GM04503 (cell line): ENCODE measurements at places on chromosomes 1 and 21.

GRCh38 chr1:236535662-236536161 lies 11.9 kb downstream of the LGALS8 start:
- DNase-seq: no peak

DNA sequence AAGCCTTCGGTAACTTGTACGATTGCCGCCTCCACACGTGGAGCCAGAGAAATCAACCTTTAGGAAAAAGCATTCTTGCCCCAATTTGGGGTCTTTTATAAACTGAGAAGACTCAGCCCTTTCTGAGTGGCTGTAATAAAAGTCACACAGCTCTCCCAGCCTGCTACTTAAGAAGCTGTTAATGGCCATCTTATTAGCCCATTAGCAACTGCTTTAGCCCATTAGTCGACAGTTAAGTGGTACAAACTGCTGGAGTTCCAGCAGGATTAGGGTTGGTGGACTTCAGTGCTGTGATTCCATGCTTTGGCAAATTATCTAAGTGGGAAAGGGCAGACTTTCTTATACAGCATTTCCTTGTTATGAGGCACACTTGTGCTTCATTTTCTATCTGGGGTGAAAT lies 461.3 kb downstream of the RPS6KC1 start:
- no peak for DNase-seq

DNA sequence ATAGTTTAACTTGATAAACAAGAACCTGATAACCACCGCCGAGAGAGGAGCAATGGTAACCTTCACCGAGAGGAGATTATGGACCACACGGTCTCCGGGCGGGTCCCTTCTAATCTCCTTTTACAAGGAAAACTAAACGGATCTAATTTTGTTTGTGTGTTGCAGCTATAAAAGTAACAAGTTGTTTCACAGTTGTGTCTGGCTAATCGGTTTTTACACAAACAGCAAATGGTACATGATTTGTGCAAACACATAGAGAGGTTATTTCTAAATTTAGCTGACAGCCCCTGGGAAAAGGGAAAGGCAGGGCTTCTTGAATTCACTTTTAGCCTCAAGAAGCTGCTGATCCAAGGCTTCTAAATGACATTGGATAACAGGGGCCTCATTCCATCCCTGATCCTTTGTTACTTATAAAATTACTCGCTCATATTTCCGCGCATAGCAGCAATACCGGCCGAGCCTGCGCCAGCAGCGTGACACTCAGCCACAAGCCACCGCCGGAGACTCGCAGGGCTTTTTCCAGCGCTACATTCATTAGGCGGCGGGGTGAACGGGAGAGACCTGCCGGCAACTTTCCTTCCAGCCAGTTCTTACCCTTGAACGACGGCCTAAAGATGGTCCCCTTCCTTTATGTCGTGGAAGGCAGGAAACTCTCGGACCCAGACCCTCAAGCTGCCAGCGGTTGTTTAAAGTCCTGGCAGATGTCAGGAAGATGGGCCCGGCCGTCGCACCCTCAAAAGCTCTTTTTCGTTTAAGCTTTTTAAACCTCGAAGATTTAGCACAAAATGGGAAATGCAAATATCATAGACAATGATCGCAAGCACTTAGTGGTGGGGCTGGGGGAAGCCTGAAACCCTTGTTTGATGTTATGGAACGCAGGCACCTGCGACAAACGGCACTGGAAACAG lies 4.4 kb downstream of the FOXD3 start:
- no peak for DNase-seq

DNA sequence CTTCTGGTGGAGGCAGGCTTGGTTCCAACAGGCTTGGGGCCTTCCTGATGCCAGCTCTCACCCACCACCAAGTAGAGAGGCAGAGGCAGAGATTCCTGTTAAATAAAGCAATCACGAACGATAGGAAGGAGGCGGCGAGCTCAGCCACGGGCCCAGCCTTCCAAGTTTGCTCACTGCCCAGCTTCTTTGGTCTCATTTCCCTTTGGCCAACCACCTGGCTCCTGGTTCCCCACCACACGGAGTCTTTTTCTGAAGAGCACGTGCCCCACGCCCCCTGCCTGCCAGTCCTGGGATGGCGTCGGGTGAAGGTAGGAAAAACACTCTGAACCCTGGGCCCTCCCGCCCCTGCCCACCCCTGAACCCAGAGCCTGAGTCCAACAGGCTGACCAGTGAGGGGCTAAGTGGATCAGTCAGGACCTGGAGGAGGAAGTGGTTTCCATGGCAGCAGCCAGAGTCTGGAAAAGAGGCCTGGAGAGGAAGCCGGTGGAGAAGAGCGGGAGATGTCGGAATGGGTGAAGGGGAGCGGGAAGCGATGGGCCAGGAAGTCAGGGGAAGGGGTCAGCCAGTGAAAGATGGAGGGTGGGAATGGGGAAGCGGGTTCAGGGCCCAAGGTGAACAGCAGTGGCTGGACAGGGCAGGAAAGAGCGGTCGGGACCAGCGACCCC lies 158.2 kb upstream of the KLHDC7A start:
- no peak for DNase-seq

DNA sequence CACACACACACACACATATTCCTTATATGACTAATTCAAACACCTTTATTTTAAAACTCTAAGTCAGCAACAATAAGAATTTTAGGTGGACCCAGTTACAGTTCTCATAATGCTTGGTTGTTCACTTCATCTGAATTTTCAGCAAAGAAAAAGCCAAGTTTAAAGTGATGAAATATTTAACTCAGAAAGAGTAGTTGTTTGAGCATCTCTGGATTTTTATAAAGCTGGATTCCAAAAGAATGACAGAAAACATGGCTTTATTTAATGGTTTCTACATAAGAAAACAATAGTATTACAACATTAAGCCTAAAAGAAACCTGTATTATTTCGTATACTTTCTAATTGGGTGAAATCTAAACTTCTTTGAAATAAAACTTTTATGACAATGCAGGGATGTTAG lies 54.2 kb upstream of the ADAMTS5 start:
- DNase-seq: no peak

- DNase-seq: no peak
Observed at GRCh38 chr1:234967121-234967520, 161.5 kb downstream of the TOMM20 start.

GRCh38 chr1:99173282-99173681 lies 91.0 kb upstream of the PLPPR4 start:
- DNase-seq: no peak

GRCh38 chr1:94109478-94109877 lies 11.5 kb downstream of the ABCA4 start:
- no peak for DNase-seq

DNA sequence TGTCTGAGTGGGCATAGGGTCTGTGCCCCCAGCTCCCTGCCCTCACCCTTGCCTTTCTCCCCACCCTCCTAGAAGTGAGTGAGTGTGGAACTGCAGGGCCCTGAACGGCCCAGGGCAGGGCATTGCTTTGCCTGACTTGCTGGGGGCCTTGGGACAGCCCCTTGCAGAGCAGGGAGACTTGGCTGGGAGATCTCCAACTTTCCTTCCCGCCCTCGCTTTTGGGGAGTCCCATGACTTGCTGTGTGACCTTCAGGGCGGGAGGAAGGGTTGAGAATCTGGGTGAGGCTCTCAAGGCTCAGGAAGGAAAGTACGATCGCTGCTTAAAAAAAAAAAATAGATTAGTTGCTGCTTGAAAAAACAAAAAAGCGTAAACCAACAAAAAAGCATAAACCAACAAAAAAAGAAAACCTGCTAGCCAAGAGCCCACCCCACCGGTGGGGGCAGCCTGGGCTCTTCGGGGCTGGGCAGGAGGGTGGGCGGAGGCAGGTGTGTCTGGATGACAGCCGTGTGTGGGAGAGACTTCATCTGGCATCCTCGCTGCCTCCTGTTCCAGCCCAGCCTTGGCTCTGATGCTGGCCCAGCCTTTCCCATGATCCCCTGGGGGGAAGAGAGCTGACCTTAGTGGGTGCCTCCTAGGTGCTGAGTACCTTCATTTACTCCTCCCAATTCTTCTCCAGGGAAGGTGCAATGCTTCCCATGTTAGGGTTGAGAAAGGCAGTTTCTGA lies 6.5 kb downstream of the NBL1 start:
- DNase-seq: no peak

DNA sequence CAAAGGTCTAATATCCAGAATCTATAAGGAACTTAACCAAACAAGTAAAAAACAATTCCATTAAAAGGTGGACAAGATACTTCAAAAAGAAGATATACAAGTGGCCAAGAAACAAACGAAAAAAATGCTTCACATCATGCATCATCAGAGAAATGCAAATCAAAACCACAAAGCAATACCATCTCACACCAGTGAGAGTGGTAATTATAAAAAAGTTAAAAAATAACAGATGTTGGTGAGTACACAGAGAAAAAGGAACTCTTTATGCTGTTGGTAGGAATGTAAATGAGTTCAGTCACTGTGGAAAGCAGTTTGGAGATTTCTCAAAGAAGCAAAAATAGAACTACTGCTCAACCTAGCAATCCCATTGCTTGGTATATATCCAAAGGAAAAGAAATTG lies 218.6 kb downstream of the SLC44A5 start:
- DNase-seq: no peak

GRCh38 chr1:54474310-54475251 lies 68.4 kb upstream of the SSBP3 start:
- DNase-seq: no peak

GRCh38 chr1:115457289-115457688 lies 119.2 kb upstream of the NGF start:
- DNase-seq: no peak

DNA sequence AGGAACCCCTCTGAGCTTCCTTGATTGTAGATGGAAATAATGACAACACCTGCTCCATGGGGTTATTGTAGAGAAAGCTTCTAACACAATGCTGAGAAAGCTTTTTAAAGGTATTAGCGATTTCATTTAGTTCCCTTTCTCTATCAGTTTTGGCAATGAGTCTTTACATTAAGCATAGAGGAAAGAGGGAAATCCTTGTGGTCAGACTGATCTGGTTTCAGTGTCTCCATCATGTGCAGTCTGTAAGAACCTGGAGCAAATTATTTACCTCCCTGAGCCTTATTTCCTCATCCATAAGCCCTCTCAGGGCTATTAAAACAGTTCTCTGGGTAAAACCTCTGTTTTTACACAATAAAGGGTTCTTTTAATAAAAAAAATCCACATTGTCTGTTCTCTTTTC lies 87.5 kb downstream of the FGGY start:
- DNase-seq: no peak

GRCh38 chr1:245207056-245207638 lies 52.4 kb downstream of the KIF26B start:
- DNase-seq: no peak

GRCh38 chr1:92587445-92587844 lies 100.7 kb upstream of the GFI1 start:
- no peak for DNase-seq

DNA sequence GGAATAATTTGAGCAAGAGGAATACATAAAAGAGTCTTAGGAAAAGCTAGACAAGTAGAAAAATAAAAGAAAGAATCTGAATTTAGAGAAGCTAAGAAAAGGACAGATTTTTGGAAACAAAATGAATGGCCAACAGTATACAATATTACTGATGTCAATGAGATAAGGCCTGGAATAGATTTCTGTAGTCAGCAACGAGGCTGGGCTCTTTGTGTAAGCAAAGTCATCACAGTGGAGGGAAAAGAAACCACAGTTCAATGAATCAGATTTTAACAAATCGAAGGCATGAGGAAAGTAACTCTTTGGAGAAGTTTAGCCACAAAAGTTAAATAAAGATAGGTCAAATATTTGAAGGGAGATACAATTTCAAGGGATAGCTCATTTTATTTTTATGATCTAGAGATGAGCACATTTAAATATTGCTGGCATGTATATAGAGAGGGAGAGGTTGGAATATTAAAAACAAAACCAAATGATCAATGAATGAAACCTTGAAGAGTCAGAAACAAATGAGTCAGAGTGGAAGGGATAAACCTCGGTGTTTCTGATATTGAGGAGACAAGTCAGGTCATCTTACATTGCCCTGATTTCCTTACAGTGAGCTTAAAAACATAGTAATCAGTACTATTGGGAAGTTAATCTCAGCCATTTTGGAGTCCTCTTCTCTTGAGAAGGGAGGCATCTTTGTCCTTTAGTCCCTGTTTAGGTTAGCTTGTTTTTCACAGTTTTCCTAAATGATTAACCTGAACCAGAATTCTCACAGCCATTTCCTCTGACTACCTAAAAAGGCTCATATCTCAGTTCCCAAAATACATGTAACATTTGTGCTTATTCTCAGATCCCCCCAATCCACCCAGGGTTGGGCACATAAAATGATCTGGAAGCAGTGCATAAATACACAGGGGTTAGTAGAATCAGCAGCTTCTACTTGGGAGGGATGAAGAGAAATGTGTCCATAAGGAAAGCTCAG lies 620.0 kb upstream of the B3GALT2 start:
- DNase-seq: no peak

DNA sequence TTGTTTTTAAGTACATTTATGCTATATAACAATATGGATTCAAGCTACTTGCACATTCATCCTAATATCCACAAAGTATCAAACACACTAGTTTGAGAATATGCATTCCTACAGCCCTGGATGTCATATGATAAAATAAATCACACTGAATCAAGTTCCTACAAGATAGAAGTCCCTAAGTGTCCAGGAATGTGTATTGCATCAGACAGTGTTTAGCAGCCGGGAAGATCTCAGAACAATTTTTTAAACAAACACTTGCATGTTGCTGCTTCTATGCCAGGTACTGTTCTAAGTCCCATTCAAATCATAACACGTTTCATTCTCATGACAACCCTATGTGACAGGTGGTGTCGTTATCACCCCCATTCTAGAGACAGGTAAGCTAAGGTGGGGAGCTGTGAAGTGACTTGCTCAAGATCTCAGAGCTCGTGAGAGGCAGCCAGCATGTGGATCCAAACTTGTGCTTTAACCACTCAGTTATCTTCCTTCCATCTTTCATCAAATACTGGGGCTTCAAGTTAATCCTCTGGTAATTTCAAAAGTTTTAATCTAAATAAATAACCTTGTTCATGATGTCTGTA lies 68.3 kb upstream of the KIF26B start:
- no peak for DNase-seq

DNA sequence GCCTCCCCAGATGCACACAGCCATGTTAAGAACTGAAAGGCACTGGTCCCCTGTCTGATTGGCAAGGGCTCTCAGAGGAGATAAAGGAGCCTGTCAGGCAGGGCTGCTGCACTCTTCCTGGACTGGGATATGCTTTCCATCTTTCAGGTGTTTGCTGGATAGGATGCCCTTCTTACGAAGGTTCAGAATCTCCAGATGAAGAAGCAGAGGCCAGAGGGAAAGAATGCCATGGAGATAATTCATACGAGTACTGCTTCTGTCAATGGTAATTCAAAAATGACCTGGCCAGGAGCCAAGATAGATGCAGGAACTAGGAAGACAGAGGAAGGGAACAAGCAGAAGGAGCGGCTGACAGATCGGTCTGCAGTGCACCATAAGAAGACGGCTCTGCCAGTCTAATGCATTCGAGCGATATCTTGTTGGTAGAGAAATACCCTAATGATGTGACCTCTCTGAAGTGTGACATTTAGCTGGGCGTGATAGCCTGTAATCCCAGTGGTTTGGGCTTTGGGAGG lies 16.6 kb upstream of the ATP2B4 start:
- no peak for DNase-seq
